ENCODE measurements at places on chromosomes 12 and 14.
A peak's percentile ranks its signal among the peaks of the same experiment; 100 is the strongest.

- DNase-seq = no peak
Measured at GRCh38 chr12:117053050-117053400, 46.2 kb downstream of the TESC start.

GRCh38 chr12:121748571-121749265, 36.2 kb downstream of the TMEM120B start:
- DNase-seq = peak; percentile 84

GRCh38 chr12:44002607-44003006, 166.7 kb downstream of the TMEM117 start:
- DNase-seq = no peak

GRCh38 chr14:42884100-42884499, 1277.4 kb downstream of the LRFN5 start:
- DNase-seq = no peak

DNA sequence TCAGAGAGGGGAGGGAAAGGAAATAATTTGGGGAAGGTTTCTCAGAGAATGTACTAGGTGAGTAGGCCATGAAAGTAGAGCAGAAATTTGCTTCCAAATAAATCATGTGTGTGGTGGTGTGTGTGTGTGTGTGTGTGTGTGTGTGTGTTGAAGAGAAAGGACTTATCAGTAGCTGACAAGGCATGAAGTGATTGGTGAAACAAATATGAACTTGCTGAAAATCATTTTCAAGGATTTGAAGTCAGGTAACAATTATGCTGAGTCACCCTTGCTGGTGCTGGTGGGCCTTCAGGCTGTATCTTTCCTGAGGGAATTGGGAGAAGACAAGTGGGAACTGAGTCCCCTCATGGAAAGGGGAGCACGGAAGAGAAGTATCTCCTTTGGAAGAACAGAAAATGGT, 55.5 kb downstream of the HSD17B6 start:
- DNase-seq = no peak

Data from pulmonary artery endothelial cell (primary cell).